NCI-H146 (cell line): ENCODE measurements at places on chromosomes 3 and 15.

GRCh38 chr3:12442654-12443501, 41.4 kb upstream of the TSEN2 start:
- DNase-seq, result no peak

GRCh38 chr3:190229632-190230424, 92.4 kb downstream of the CLDN1 start:
- DNase-seq, result no peak

- DNase-seq, result no peak
Observed at GRCh38 chr15:68289621-68290352, 12.2 kb downstream of the FEM1B start.

GRCh38 chr15:66704803-66705153, 2.7 kb downstream of the SMAD6 start:
- no peak for DNase-seq

- no peak for DNase-seq
Observed at GRCh38 chr3:177135841-177136492, 61.3 kb downstream of the TBL1XR1 start.

DNA sequence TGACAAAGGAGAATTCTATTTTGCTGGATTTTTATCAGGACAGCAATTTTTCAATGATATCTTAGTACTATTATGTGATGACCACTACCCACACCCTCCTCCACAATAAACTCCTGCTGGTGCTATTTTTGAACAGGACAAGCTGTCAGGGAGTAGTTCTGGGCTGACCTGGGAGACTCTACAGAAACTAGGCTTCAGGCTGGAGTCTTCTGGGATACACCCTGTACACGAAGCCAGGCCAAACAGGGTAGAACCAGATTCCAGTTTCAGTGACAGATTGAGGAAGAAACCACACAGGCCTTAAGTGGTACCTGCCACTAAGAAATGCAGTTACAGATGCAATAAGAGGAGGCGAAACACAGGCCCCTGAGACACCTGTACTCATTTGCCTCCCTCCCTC, 12.8 kb downstream of the NMNAT3 start:
- DNase-seq, result no peak

DNA sequence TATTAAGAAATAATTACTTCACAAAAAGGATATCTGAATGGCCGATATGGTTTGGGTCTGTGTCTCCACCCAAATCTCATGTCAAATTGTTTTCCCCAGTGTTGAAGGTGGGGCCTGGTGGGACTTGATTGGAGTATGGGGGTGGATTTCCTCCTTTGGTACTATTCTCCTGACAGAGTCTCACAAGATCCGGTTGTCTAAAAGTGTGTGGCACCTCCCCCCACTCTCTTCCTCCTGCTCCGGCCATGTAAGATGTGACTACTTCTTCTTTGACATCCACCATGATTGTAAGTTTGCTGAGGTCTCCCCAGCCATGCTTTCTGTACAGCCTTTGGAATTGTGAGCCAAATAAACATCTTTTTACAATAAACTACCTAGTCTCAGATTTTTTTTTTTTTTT, 34.5 kb downstream of the ZBTB11 start:
- DNase-seq, result no peak

GRCh38 chr3:128936341-128936740, 56.9 kb downstream of the ACAD9 start:
- DNase-seq, result no peak

- no peak for DNase-seq
Observed at GRCh38 chr3:182629521-182629920, 163.8 kb upstream of the ATP11B start.
